ENCODE measurements at places on chromosomes 12 and 14.

- no peak for DNase-seq
Measured at GRCh38 chr14:49033131-49033530, 553.0 kb downstream of the RPS29 start.

DNA sequence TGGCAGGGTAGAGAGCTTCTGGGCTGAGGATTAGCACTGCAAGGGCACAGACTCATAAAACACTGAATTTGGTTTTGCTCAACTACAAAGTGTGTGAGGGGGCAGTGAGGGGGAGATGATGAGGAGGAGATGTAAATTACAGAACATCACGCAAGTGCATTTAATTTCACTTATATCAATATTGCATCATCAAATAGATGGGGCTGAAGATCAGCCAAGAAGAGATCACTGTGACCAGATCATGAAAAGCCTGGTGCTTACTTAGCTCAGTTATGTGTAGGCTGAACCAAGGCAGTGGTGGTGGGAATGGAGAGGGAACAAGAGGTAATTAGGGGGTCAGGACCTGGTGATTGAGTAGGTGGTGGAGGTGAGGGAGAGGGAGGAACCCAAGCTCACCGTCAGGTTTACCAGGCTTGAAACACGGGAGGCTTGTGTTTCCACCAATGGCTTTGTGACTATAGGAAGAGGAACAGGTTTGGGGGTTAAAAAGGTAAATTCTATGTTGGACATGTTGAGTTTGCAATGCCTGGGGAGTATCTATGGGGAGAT is 11.3 kb downstream of the FOS start:
- DNase-seq = no peak

DNA sequence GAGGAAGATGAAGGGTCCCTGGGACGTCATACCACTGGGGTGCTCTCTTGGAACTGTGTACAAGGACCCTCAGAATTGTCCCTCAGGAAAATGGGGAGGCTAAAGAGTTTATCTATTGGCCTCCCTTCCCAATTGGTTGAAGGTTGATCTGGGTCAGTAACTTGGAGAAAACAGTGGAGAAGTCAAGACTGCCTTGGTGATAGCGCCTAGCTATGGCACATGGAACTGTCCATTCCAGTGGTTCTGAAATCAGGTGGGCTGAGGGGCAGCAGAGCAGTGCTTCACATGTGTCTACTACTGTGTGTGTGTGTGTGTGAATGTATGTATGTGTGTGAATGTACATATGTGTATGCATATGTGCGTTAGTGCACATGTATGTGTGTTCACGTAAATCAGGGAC is 316.1 kb downstream of the AACS start:
- no peak for DNase-seq

DNA sequence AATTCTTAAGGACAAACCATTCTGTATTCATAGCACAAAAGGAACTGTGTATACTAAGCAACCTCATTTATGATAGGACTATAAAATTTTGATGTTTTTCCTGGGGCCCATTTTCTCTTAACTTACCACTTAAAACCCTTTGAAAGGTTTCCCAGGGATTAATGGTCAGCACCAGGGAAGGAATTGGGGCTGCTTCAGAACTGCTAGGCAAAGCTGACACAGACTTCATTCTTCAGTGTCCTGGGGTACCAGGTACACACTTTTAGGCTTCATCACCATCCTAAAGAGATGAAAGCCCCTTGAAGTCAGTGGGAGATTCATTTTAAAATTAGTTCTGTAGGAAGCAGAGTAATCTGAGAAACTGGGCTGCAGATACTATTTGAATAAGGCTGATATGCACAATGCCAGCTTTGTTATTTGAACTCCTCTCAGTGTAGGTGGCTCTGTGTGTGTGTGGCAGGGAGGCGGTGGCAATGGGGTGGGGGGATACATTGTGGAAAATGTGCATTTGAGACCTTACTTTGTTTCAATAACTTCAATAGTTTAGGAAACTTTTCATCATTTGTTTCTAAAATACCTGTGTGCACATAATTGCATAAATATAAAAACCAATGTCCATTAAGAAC is 329.3 kb upstream of the DCN start:
- DNase-seq = no peak
